Sigmoid colon (tissue), 7 donors: ENCODE measurements at places on chromosomes 1 and 21.

- DNase-seq = no peak
These were observed 131.6 kb upstream of the SAMSN1 start for GRCh38 chr21:14677639-14678179.

DNA sequence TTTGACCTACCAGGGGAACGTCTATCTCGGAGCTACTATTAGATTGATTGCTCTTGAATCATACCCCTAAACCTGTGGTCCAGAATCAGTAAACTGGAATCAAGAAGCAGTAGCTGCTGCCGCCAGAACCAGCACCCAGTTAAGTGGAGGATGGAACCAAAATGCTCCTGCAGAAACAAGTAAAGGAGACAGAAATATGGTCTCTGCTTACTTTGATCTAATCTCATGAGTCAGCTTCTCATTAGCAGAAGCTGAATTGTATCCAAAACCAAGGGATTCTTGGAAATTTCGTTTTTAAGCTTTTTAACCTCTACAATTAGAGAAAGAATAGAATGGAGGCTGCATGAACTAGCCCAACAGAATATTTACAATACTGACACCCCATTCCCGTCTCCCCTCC lies 42.6 kb upstream of the PIGV start:
- no peak for DNase-seq

DNA sequence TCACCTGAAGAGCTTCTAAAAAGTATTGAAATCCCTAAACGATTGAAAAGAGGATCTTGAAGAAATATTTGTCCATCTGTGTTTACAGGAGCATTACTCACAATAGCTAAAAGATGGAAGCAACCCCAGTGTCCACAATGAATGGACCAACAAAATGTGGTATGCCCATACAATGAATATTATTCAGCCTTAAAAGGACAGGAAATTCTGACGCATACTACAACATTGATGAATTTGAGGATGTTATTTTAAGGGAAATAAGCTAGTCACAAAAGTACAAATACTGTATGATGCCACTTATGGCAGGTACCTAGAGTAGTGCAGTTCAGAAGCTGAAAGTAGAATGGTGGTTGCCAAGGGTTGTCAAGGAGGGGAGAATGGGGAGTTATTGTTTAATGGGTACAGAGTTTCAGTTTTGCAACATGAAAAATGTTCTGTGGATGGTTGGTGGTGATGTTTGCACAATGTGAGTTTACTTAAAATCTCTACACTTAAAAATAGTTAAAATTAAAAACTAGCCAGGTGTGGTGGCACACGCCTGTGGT lies 37.1 kb upstream of the GADD45A start:
- DNase-seq = no peak

DNA sequence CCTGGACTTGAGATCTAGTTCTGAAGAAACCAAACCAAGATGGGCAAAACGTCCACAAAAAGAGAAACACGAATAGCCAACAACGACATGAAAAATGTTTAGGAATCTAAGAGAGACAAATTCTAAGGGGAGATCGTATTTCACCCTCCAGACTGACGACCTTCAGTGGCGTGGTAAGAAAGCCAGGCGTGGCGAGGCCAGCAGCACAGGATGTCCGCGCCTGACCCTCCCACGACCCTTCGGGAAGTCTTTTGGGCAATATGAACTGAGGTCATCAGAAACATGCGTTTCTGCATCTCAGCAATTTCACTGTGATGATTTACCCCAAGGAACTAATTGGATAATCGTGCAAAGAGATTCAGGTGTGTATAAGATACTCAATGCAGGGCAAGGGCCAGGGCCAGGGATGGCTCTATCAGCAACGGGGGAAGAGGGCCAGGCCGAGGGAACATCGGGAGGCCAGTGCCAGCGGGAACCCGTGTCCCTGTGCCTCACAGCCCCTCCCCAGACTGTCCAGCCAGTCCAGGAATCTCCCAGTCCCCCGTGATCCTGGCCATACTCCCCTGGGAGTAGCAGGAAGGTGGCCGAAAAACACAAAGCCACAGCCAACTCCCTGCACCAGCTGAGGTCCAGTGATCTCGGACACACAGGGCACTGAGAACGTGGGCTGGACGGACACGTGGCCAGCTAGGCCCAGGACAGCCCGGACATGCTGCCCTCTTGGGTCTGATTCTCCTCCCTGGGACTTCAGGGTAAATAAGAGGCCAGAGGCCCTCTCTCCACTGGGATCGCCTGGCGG lies 53.6 kb upstream of the ADARB1 start:
- DNase-seq = peak; percentile 66

DNA sequence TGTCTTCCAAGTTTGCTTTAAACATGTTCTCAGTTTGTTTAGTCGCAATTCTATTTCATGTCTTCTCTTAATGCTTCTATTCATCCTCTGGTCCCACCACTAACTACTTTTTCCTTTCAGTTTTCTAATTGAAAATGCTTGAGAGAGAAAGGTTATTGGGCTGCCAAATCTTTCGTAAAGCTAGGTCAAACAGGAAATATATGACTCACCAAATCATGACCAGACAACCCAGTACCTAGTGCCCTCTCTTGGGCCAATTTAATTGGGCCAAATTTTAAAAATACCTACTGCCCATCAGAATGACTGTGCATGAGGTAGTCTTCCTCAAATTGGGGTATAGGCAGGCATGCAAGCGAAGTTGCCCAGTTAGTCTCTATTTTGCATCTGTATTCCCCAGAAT lies 295.4 kb upstream of the PBX1 start:
- no peak for DNase-seq

- no peak for DNase-seq
These were observed 83.3 kb downstream of the CDC42BPA start for GRCh38 chr1:227234998-227235405.

GRCh38 chr1:188402986-188403385 lies 1574.2 kb downstream of the PLA2G4A start:
- DNase-seq = no peak

DNA sequence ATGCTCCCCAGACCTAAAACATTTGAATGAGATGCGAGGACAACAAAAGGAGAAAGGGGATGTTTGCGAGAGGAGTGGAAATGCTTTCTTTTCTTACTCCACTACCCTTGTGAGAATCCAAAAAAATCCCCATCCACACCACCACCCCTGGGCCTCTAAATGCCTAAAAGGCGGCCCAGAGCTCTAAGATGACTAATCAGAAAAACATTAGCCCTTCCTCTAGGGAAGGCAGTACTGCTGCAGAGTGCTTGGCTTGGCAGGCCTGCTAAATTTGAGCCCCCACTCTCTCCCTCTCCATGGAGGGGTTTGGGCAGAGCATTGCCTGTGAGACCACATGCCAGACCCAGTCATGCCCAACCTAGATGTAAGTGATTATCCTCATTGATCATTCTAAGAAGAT lies 347.9 kb downstream of the USH2A start:
- DNase-seq = no peak

DNA sequence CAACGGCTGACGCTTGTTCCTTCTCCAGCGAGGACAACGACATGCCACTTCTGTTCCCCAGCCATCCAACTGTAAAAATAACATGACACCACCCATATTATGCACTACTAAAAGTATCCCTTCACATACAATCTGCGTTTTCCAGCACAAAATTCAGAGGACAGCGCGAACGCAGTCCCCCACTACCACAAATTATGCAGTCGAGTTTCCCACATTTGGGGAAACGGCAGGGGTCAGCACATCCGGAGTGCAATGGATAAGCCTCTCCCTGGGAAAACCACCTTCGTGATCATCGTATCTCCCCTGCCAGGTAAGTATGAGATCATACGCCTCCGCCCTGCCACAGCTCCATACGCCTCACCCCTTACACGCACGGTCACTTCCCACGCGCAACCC lies 120.9 kb downstream of the PPIAL4G start:
- DNase-seq = no peak

- DNase-seq = peak; percentile 89
These were observed 17.7 kb upstream of the A3GALT2 start for GRCh38 chr1:33338440-33339211.

DNA sequence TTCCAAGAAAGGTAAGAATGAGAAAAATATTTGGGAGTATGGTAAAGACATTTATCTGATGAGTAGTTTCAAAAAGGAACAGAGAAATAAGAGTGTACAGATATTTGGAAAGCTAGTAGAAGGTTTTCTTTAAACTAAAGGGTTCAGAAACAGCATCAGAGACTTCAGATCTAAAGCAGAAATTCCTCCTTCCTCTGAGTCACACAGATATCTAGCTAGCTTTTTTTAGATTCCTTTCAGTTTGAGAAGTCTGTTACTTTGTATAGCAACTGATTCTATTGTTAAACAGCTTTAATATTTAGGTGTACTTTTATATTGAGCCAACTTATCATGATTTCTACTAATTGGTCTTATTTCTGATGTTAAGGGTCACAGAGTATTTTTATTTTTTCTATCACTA lies 4.7 kb downstream of the AMY2B start:
- DNase-seq = no peak

DNA sequence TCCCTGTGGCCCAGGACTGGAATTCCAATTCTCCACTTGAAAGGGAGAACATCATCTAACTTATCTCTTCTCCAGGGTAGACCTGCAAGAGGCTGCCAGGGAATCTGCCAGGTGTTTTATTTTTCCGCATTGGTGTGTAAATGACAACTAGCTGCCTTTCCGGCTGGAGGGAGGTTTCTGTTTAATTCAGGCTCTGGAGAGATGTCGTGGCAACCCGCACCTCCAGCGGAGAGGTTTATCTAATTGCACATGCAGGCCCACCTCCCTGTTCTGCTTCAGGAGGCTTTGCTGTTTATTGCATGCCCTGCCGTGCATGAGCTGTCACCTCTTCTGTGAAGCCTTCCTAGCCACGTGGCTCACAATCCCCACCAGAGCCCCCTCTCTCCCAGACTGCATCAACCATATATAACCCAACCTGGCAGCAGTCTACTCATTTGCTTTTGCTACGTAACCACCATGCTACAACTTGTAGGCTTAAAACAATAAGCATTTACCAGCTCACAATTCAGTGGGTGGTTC lies 151.6 kb downstream of the C1orf94 start:
- no peak for DNase-seq

DNA sequence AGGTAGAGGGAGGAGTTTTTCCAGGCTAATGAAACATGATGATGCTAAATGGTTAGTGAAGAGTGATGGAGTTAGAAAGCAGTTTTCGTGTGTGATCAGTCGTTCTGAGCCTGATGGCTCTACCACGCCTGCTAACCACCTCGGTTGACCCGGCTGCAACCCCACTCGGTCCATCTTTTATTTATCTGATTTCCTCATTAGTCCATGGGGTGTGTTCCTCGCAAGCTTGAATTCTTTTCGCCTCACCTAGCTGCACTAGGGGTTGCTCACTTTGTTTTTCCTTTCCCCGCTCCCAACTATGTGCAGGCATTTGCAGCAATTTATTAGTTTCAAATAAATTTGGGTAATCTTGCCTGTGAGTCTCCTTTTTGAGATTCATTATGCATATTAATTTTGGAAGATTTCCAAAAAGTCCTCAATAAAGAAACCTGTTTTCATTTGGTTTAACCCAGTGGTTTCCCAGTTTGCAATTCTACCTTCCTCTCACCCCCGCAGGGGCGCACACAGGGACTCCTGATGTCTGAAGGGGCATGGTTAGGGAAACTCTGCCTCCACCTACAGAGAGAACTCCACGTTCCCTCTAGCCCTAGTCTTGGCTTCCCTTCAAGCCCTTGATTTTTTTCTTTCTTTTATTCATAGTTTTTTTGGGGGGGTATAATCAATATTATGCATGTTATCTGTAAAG lies 12.6 kb downstream of the B3GALT5 start:
- DNase-seq = no peak

GRCh38 chr1:166036092-166036491 lies 130.7 kb downstream of the FAM78B start:
- no peak for DNase-seq

GRCh38 chr1:204870160-204870912 lies at the start of gene NFASC:
Gene NFASC (plus strand): TSS chr1:204870862. CDS start chr1:204944316, 73,454 bp downstream.
- peak; percentile 68 for DNase-seq

GRCh38 chr1:68963353-68963752 lies 466.5 kb upstream of the DEPDC1 start:
- no peak for DNase-seq

DNA sequence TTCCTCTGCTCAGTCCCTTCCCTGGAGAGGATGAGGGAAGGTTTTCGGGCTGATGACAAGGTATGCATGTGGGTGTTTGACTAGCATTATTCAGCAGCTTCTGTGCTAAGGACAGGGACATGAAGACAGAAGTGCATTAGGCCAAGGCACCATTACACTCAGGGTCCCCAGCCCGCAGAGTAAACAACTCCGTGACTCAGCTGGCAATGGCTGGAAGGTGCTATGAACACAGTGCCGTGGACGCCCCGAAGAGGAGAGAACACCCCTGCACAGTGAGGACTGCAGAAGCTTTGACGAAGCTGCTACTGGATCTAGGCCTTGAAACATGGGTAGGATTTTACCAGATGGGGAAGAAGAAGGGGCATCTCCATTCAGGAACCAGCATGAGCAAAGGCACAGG lies 13.7 kb upstream of the EPS8L3 start:
- peak; percentile 62 for DNase-seq

GRCh38 chr1:74504125-74504932 lies 8.1 kb downstream of the LRRC53 start:
- no peak for DNase-seq

DNA sequence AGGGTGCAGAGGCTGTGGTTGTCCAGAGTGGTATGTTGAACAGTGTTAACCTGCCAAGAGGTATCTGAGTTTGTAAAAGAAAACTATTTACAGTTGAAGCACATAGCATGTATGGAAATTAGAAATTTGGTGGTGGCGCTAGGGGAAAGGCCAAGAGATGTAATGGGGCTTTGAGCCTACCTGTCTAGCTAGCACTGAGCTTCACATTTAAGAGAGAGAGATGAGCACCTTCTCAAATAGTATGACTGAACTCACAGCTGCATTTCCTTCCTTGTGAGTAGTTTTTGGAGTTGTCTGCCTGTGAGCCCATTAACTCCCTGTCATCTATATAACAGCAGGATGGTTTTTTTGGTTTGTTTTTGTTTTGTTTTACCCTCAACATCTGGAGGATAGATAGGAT lies 4.0 kb downstream of the CLIC4 start:
- no peak for DNase-seq

GRCh38 chr1:179310291-179310690 lies 16.7 kb downstream of the SOAT1 start:
- DNase-seq = no peak

- no peak for DNase-seq
These were observed 44.6 kb downstream of the HMGB4 start for GRCh38 chr1:33908324-33908956.

- no peak for DNase-seq
These were observed 264.6 kb downstream of the DUSP10 start for GRCh38 chr1:221477252-221477651.

DNA sequence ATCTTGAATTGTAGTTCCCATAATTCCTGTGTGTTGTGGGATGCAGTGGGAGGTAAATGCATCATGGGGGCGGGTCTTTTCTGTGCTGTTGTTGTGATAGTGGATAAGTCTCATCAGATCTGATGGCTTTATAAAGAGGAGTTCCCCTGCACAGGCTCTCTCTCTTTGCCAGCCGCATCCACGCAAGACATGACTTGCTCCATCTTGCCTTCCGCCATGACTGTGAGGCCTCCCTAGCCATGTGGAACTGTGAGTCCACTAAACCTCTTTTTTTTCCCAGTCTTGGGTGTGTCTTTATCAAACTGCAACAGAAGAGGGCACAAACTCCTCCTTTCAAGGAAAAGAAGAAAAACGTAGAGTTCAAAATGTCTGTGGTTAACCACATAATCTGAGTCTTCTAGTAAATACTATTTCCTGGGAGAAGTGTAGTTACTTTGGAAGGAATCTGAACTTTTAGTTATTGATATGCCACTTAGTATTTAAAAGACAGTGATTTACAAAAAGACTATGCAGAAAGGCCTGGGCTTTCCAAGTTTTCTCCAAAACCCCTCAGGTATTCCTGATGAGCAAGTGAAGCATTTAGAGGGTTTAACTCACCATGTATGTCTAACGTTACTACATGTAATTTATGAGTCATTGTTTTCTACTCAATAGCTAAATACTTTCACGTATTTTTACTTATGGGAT lies 10.0 kb downstream of the ADAMTS1 start:
- peak; percentile 74 for DNase-seq
